ENCODE measurements at places on chromosomes 5 and 9.

DNA sequence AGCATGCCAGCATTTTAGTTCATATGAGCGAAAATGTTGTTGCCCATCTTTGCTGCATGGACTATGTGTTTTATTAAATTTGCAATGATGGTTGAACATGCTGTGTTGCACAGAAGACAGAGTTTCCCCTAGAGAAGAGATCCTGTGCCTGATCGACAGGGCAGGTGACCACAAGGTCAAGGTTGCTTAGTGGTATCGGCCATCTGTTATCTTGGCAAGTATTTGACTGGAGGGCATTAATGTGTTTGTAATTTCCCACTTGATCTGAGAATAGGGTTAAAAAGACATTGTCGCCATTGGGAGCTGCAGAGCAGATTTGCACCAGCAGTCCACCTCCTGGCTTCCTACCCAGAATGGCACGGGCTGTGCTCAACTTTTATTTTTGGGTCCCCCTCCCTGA lies 1523.6 kb upstream of the WWC1 start:
- DNase-seq, result no peak

DNA sequence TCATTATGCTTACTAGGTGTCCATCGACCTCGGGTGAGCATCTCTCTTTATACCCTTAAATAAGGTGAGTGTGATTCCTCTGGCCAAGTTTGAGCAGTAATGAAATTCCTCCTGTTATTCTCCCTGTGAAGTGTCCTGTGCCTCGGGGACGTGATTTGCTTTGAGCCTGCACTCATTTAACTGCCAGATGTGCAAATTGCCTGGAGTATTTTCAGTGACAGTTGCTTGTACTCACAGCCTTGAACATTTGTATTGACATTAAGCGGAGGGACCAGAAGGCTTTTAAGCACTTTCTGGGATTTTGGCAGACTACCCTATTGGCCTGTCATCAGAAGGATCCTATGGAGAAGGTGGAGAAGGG lies 126.9 kb downstream of the DOCK2 start:
- DNase-seq, result no peak

GRCh38 chr5:36945687-36946086 lies 69.1 kb downstream of the NIPBL start:
- DNase-seq, result no peak

GRCh38 chr9:86642721-86643120 lies 288.5 kb upstream of the TUT7 start:
- no peak for DNase-seq

GRCh38 chr9:128638580-128638979 lies 18.1 kb downstream of the DYNC2I2 start:
- no peak for DNase-seq

DNA sequence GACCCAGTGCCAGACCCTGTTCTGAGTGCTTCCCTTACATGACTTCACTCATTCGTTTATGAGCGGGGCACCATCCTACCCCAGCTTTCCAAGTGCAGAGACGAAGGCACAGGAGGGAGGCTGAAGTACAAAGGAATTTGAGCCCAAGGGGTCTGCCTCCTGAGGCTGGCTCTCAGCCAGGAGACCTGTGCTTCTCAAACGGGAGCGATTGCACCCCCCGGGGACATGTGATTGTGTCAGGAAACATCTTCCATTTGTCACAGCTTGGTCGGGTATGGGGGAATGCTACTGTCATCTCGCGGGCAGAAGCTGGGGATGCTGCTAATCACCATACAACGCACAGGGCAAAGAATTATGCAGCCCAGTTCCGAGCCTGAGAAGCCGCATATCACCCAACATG lies 23.9 kb downstream of the ADCY2 start:
- no peak for DNase-seq

- DNase-seq, result no peak
These were observed 69.3 kb downstream of the MLLT3 start for GRCh38 chr9:20552874-20553557.

GRCh38 chr5:136053336-136054141 lies 24.8 kb downstream of the TGFBI start:
- no peak for DNase-seq

GRCh38 chr5:138694146-138694545 lies 59.1 kb upstream of the CTNNA1 start:
- no peak for DNase-seq

DNA sequence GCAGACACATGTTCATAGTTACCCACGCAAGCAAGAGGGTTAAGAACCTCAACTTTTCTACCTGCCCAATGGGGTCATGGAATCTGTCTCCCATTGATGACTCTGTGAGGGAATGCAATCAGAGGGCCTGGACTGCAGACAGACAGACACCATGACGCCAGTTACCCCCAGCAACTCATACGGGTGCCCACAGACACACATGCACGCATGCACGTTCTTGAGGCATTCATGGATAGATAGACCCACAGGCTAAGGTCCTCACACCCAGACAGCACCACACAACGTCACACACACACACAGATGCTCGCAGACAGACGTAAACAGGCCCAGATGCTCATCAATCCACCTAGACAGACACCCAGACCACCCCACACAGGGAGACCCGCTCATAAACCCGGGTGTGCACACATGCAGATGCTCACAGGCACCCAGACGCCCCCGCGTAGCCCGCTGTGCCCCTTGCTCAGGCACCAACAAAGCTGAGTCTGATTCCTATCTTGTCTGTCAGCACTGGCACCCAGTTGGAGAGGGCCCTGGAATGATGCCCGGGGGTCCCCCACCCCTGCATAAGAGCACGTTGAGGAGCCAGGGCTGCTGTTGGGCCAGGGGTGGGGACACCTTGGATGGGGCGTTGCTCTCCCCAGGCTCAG lies 23.6 kb downstream of the LHX2 start:
- DNase-seq, result no peak

- DNase-seq, result no peak
These were observed 882 bp downstream of the CERCAM start for GRCh38 chr9:128421482-128421996.

- DNase-seq, result no peak
These were observed 2.4 kb downstream of the PCYOX1L start for GRCh38 chr5:149360272-149360671.

DNA sequence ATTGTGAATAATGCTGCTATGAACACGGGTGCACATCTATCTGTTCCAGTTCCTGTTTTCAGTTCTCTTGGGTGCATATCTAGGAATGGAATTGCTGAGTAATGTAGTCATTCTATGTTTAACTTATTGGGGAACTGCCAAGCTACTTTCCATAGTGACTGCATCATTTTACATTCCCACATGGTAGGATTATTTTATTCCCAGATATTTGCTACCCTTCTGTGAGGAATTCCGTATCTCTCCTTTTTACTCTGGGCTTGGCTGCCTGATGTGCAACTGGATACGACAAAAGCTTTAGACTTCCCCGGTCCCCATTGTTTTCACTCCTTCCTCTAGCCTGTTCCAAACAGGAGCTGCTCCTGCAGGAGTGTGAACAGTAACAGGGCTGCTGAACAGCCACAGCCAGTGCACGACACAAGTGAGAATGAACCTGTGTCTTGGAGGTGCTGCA lies 7.2 kb downstream of the TAS2R1 start:
- no peak for DNase-seq

GRCh38 chr9:134340475-134341160 lies 14.4 kb downstream of the RXRA start:
- no peak for DNase-seq

GRCh38 chr5:32076699-32077695 lies 97.1 kb downstream of the GOLPH3 start:
- no peak for DNase-seq

DNA sequence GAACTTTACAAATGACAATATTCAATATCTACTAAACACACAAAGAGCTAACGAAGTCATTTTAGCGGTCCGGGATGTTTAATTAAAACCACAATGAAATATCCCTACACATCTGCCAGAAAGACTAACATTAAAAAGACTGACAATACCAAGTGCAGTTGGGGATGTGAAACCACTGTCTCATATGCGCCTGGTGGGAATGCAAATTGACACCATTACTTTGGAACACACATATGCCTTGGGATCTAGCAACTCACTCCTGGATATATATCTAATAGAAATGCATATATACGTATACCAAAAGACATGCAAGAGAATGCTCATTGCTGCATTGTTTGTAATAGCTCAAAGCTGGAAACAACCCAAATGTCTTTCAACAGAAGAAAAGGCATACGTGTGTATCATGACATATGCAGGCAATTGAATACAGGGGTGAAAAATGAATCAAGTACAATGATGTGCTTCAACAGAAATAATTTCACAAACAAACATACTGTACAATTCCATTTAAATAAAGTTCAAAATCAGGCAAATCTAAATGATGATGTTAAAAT lies 153.3 kb downstream of the CARTPT start:
- no peak for DNase-seq

GRCh38 chr5:96814041-96814440 lies 6.3 kb upstream of the ERAP1 start:
- no peak for DNase-seq

DNA sequence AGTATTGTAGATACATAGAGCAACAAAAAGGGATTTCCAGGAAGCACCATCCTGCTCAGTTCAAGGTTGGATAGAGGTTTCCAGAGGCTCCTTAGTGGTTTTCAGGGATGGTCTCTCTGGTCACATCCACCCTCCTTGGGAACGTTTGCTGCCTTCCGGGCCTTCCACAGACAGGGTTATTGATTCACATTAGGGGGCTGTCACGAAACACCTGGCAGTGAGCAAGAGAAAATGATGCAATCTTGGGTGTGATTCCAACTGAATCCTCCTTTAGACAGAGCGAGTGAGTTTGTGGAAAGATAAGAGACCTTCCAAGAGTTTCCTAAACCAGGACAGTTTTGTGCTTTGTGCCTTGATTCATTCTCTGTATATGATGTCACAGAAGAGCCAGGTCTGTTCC lies 43.8 kb upstream of the CTSL start:
- DNase-seq, result no peak

DNA sequence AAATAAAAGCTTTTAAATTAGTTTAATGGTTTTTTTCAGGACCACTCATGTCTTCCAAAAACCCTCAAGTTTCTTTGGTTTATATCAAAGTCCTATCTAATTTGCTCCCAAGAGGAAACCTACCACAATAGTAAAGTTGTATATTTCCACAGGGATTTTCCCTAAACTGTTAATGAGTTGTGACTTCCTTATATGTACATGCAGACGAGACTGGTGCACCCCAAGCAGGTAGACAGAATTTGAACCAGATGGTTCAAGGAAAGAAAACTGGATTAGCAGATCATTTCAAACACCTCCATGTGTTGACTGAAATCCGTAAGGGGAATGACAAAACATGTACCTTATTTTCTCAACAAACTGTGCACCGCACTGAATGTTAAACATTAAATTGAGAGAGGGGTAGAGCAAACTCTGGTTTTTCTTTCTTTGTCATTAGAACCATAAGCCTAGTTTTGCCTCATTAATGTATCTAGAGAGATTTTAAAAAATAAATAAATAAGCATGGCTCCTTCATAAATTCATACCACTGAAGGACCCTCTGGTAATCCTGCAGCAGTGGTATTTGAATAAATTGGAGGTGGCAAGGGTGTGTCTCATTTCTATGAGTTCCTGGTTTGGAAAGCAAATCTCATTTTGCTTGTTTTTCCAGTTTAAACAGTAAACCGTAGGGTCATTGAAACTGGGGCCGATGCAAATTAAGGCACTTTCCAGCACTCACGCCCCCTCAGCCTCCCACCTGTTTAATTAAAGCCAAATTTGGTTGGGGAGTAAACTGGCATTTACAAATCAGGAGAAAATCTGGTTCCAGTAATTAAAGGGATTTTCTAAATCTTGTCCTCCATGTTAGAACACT lies 51.1 kb downstream of the ENC1 start:
- no peak for DNase-seq

- DNase-seq, result no peak
These were observed 57.6 kb downstream of the MAMDC2 start for GRCh38 chr9:70101265-70101664.

- DNase-seq, result no peak
These were observed 11.3 kb upstream of the P4HA2 start for GRCh38 chr5:132238901-132239500.

DNA sequence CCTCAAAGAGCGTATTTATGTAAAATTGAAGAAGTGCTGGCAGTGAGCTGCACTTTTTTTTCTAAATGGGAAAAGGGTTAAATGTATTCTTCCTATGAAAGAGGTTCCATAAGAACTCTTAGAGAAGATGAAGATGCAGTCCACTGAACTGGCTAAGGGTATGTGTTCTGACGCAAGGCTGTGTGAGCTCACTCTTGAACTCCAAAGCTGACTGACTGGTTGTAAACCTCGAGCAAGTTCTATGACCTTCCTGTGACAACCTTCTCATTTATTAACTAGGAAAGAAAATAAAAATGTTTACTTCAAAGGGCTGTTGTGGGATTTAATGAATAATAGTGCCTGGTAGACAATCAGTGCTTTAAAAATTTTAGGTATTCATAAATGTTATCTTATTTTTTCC lies 46.7 kb downstream of the POC5 start:
- no peak for DNase-seq

- no peak for DNase-seq
These were observed 199.5 kb downstream of the CACNA1B start for GRCh38 chr9:138077126-138077525.

DNA sequence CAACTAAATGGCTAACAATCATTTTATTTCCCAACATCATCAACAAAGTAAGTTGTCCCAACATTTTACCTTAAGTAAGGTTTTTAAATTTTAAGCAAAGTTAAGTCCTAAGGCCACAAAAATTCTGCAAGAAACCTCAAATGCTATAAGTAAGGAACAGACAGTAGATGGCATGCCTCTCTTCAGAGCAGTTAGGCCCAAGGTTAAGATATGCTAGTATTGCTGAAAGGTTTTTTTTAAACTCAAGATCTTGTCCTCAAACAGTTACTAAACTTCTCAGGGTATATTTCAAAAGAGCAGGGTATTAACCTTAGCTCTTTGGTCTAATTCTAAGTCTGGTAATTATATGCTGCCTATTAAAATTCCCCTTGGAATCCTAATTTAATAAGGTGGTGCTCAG lies 35.1 kb downstream of the PJA2 start:
- DNase-seq, result no peak

DNA sequence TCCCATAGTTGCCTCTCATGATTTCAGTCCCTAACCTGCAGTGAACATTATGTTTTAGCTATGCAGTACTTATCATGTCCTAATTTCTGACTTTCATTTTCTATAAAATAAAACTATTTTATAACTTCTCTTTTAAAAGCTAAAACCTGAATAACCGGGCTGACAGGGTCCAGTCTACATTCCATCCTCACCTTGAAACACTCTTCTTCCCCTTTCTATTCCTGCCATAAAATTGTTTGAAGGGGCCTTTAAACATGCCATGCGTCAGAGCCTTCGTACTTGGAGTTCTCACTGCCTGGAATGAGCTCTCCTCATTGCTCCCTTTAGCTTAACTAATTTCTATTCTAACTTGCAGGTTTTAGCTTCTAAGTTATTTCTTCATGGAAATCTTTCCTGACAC lies 143.0 kb upstream of the PRLR start:
- no peak for DNase-seq

DNA sequence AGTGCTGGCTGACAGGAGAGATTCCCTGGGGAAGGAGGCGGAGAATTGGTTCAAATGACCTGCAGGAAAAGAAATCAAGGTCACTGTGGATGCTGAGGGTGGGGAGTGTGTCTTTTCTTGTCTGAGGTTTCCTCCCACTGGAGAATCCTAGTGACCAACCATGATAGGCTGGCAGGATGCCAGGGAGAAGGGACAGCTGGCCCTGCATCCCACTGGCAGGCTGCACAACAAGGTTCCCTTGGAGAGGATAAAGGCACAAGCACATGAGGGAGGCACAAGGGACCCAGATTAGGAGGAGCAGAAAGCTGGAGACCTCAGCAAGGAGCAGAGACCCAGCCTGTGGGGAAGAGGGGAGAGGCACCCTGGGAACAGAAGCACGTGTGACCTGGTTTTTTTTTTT lies 11.4 kb upstream of the ZDHHC12 start:
- DNase-seq, result no peak

Measured in cortex of kidney (tissue), 1 donor.